ENCODE measurements at places on chromosomes 13 and 19.

GRCh38 chr19:840519-841206 lies at the start of gene PRTN3:
Gene PRTN3 (plus strand): TSS chr19:840999. CDS start chr19:841009, 10 bp downstream.
- no peak for DNase-seq

DNA sequence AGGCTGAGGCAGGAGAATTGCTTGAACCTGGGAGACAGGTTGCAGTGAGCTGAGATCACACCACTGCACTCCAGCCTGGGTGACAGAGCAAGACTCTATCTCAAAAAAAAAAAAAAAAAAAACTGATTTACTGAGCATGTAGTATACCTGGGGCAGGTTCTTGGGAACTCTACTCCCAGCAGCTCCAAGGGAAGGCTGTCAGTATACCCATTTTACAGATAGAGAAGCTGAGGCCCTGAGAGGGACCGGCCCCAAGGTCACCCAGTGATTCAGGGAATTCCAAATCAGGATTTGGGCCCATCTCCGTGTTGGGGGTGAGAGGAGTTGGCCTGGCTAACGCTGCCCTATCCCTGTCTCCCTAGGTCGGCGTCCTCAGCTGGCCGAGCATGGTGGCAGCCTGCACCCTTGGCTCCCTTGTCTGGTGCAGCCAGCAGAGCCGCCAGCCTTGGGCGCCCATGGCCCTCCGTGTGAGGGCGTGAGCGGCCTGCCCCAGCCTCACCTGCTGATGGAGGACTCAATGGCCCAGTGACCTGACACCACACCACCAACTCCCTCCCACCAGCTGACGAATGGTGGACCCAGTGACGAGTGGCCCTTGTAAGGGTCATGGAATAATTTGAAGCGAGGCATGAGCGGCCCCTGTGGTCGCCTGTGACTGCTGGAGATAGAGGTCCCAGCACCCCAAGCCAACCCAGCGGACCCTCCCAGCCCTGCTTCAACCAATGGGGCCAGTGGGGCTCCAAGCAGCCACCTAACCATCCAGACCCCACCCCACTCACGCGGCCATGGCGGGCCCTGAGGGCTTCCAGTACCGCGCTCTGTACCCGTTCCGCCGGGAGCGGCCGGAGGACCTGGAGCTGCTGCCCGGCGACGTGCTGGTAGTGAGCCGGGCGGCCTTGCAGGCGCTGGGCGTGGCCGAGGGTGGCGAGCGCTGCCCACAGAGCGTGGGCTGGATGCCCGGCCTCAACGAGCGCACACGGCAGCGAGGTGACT lies 2.4 kb downstream of the PIK3R2 start:
- no peak for DNase-seq

DNA sequence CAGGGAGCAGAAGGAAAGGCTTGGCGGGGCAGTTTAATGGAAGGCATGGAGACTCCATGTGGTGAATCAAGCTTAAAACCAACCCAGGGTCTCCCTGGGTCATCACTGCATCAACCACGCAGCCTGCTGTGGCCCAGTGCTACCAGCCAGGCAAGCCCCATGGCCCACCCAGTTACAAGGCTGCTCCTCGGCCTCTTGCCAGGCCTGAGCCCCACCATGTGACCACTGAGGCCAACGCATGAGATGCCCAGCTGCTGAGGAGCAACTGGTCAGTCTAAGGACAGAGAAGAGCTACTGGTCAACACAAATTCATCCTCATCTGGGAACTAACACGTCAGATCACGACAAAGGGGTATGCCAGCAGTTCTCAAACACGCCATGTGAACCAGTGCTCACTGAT lies 15.4 kb upstream of the KPTN start:
- DNase-seq, result no peak

DNA sequence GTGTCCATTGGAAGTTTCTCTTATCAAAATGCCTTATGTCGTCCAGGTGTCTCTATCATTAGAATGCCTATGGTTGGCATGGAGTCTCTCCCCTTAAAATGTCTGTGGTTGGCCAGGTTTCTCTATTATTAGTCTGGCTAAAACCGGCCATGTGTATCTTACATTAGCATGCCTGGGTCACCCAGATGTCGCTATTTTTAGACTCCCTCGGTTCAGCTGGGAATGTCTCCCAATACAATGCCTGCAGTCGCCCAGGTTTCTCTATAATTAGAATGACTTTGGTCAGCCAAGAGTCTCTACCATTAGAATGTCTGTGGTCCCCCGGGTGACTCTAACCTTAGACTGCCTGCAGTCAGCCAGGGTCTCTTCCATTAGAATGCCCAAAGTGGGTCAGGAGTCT lies 1536.1 kb downstream of the UQCRFS1 start:
- DNase-seq, result no peak

DNA sequence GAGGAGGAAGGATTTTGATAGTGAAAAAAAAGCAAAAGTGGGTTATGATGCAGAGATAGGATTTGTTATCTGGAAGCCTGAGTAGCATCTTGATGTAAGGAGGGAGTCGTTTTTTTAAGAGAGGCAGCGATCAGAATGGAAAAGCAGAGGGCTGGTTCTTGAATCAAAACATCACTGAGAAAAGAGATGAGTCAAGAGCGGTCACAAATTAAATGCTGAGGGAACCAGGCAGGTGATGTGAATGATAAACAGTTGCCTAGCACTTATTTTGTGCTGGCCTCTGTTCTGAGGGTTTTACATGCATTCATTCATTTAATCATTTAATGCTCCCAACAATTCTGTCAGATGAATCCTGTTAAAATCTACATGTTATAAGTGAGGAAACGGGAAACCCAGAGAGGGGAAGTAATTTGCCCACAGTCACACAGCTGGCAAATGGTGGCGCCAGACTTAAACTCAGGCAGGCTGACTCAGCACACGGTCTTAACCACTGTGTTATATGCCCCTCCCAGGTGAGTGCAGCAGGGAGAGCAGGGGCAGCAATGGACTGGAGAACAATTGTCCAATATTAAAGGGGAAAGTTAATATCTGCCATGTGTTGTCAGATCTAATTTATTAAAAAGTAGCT lies 21.4 kb downstream of the SIGLECL1 start:
- DNase-seq, result no peak

- no peak for DNase-seq
Observed at GRCh38 chr13:66506979-66507378, 723.2 kb downstream of the PCDH9 start.

DNA sequence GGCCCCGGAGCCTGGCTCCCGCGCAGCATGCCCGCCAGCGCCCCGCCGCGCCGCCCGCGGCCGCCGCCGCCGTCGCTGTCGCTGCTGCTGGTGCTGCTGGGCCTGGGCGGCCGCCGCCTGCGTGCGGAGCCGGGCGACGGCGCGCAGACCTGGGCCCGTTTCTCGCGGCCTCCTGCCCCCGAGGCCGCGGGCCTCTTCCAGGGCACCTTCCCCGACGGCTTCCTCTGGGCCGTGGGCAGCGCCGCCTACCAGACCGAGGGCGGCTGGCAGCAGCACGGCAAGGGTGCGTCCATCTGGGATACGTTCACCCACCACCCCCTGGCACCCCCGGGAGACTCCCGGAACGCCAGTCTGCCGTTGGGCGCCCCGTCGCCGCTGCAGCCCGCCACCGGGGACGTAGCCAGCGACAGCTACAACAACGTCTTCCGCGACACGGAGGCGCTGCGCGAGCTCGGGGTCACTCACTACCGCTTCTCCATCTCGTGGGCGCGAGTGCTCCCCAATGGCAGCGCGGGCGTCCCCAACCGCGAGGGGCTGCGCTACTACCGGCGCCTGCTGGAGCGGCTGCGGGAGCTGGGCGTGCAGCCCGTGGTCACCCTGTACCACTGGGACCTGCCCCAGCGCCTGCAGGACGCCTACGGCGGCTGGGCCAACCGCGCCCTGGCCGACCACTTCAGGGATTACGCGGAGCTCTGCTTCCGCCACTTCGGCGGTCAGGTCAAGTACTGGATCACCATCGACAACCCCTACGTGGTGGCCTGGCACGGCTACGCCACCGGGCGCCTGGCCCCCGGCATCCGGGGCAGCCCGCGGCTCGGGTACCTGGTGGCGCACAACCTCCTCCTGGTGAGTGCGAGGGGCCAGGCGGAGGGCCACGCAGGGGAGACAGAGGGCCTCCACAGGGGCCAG lies at the start of gene KL:
KL (plus strand) TSS at position 10 of the 909 bp plus-strand sequence; CDS start at position 28, 18 bp downstream.
- DNase-seq, result no peak

- no peak for DNase-seq
Observed at GRCh38 chr19:7887408-7888144, 734 bp upstream of the LRRC8E start.

GRCh38 chr19:16373532-16373931 lies 48.9 kb downstream of the KLF2 start:
- no peak for DNase-seq

- no peak for DNase-seq
Observed at GRCh38 chr13:114148521-114148855, 16.1 kb upstream of the RASA3 start.

- DNase-seq, result no peak
Observed at GRCh38 chr19:55538132-55538531, 1.2 kb upstream of the SBK2 start.

DNA sequence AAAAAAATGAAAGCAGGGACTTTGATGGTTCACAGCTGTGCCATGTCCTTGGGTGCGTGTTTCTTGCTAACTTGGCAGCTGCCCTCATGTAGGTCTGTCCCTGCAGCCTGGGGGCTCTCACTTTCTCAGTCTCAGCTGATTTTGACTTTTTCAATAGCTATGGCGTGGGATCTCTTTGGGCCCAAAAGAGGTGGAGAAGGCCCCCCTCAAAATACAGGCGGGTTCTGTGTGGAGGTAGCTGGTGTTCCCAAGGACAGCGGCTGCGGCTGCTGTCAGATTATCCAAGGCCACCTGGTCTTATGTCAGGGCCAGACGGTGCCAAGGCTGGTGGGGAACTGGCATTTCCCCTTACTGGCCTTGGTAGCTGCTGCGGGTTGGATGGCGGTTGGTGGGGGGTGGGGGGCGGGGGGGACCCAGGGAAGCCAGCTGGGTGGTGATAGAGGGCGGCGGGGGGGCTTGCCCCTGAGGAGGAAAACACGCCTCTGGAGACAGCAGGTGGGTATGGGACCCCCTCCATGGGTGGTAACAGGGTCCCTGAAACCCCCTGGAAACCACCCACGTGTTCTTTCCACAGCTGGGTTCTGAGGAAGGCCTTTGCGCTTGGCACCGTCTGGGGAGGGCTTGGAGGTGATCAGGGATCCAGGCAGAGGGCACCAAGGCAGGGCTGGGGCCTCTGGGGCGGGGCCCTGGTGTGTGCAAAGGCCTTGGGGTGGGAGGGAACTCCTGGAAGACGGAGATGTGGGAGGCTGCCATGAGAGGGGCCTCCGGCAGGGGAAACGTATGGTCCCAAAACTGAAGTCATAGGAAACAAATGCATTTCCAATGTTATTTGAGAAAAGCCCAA lies 4.1 kb downstream of the TIMM13 start:
- DNase-seq, result no peak

GRCh38 chr19:44002212-44002565 lies 568 bp upstream of the ZNF230 start:
- no peak for DNase-seq

DNA sequence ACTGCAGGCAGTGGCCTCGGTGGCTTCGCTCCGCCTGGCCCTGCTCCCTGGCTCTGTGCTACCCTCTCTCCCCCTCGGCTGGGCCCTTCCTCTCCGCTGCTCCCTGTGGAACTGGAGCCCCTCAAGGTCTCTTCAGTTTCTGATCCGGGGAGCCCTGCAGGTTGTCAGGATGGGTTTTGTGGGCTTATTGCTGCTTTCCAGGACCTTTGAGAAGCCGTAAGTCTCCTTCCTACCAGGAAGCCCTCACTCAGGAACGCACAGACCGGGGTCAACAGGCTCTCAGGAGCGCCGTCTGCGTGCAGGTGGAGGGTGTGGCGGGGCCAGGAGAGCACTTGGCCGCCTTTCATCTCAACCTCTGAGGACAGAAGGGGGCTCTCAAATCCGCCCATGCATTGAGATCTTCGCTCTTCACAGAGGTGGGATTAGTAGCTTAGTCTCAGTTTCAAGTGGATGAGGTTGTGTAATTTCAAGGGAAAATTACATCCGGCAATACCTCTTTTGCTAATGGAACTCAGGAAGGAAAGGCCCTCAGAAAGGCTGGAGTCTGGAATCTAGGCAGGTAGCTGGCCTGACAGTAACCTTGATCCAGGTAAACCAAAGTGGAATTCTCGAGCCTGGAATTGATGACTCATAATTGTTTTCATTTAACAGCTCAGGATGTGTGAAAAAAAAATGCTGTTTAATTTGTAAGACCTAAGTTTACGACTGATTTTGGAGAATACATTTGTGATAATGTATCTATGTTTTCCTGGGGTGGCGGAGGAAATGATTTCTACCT lies 102.0 kb downstream of the ATP11A start:
- DNase-seq, result no peak

GRCh38 chr13:24187185-24187584 lies 26.7 kb downstream of the SPATA13 start:
- no peak for DNase-seq

- DNase-seq, result no peak
Observed at GRCh38 chr13:29065142-29065541, 245.0 kb downstream of the MTUS2 start.

GRCh38 chr19:6425732-6426620 lies 1.4 kb upstream of the KHSRP start:
- DNase-seq, result no peak

- no peak for DNase-seq
Observed at GRCh38 chr13:28326056-28326455, 168.9 kb downstream of the FLT1 start.

DNA sequence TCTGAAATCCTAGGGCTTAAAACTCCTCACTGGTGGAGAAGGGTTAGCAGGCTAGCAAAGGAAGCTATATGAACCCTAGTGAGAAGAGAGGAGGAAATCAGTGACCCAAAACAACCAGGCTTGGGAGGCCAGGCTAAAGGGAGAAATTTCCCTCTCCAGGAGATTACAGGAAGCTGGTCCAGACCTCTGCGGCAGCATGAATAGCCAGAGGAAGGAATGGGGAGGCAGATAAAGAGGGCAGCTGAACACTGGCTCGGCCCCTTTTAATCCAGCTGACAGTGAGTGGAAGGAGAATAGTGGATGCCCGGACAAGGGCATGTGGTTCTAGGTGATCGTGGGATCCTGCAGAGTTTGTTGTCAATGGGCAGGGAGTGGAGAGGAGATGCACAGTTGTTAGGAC lies 130.6 kb downstream of the COG6 start:
- no peak for DNase-seq

GRCh38 chr13:89891416-89891815 lies 1456.1 kb upstream of the MIR17HG start:
- DNase-seq, result no peak

Data from NCI-H1417 treated with DMSO at 0.1 percent for 48 hours (cell line).